ENCODE measurements at places on chromosomes 3 and 15.

- no peak for DNase-seq
These were observed 43.6 kb downstream of the EDEM1 start for GRCh38 chr3:5231074-5231473.

DNA sequence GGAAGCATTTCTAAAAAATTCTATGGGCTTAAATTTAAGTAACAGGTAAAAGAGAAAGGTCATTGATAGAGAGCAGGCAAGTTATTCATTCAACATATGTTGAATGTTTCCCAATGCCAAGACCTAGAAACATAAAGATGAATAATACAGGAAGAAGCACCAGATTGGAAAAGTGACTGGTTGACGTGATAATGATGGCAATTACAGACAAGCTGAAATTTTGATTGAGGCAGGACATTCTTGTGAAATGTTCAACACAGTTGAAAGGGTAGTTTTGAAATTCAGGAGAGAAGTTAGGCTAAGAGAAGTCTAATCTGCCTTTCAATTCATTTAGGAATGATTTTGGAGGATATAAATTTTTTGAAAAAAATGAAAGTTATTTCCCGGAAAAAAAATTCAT is 536.3 kb upstream of the NAALADL2 start:
- no peak for DNase-seq

GRCh38 chr3:80079886-80080285 is 312.1 kb upstream of the ROBO1 start:
- no peak for DNase-seq

- no peak for DNase-seq
These were observed 689.7 kb upstream of the BCHE start for GRCh38 chr3:166526881-166527280.

DNA sequence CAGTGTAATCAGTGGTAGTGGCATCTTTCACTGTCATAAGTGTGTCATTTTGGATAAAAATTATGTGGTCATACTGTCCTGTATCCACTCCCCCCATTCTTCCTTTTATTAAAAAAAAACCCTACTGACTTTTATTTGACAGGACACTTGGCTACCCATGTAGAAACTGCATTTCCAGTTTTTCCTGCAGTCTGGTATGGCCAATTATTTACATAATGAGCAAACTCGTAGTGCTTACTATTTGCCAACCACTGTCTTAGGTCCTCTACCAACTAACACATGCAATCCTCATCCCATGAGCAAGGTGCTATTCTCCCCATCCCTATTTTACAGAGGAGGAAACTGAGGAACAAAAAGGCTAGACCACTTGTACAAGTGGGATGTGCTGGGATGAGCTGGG is 129.1 kb downstream of the MECOM start:
- no peak for DNase-seq

DNA sequence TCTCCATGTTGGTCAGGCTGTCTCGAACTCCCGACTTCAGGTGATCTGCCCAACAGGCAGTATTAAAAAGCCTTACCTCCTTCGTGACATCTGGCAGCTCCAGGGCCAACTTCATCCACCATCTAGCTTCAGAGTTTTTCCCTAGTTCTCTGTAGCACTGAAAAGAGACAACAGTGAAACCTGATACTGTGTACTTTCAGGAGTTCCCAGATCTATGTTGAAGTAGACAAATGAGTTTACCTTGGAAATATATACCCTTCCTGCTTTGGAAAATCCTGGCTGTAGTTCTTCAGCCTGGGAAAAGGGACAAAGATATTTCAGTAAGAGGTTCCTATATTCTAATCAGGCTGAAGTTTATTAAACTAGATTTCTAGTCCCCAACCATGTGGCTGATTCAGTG is 18.0 kb downstream of the RMDN3 start:
- DNase-seq = no peak

DNA sequence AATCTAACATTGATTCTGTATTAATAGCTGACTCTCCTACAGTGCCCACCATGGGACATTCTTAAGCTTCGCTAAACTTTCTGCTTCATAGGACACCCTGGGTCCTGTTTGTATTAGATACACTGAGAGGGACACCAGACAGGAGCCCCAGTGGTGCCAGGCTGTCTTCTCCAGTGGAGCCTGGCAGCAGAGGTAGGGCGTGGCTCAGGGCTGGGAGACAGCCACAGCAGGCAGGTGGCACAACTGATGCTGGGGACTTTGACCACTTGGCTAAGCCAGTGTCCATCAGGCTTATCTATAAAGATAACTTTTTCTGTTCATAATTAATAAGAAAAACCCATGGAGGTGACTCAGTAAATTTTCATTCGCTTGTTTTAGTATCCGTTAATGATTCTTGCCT is 21.8 kb downstream of the NIPA1 start:
- DNase-seq = no peak

DNA sequence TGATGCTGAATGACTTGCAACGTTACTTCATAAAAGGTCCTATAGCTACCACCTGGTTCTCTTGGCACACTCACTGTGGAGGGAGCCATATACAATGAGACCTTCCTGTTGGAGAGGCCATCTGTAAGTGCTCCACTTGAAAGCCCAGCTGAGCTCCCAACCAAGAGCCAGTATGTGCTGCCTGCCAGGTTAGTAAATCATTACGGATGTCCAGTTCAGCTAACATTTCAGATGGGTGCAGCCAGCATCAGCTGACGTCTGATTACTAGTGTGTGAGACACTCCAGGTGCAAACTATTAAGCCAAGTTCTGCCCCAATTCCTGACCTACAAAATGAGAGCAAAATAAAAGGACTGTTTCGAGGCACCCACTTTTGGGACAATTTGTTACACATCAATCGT is 274.4 kb upstream of the ROBO2 start:
- DNase-seq = no peak

DNA sequence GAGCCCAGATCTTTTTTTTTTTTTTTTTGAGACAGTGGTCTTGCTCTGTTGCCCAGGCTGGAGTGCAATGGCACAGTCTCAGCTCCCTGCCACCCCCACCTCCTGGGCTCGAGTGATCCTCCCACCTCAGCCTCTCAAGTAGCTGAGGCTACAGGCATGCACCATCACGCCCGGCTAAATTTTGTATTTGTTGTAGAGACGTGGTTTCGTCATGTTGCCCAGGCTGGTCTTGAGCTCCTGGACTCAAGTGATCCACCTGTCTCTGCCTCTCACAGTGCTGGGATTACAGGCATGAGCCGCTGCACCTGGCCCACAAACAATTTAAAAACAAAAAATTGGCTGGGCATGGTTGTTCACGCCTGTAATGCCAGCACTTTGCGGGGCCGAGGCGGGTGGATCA is 22.6 kb upstream of the SLC6A6 start:
- DNase-seq = no peak

GRCh38 chr3:114671741-114672510 is 378.1 kb downstream of the TIGIT start:
- DNase-seq = no peak

DNA sequence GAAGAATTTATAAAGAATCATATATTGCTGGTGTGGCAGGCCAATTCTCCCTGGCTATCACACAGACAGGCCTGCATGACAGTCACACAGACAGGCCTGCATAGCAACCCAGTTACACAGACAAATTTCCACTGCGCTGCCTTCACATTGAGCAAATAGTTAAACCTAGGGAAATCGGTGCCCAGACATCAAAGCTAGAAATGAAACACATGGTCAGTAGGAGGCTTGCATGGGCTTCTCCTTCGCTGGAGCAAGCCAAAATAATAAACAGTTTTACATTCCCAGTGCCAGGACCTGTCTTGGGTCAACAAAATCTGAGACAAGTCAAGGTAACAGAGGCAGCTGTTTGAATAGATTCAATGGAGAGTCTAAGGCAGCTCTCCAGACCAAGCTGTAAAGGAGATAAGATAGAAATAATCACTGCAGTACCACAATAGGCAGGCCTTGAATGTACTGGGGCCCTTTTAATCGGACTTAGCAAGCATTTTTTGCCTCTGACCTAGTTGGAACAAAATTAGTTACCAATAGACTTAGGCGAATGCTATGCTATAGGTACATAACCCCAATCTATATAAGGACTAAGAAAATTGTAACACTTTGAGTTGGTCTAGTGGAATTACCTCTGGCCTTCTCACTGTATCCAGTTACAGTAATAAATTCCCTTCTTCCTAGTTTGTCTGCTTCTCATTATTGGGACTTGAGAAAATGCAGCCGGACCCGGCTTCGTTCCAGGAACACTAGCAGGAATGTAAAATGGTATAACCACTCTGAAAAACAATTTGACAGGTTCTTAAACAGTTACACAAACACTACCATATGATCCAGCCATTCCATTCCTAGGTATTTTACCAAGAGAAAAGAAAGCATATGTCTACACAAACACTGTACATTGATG is 274.7 kb upstream of the UBE2E2 start:
- DNase-seq = no peak

- DNase-seq = peak; percentile 33
These were observed 1.1 kb downstream of the TFG start for GRCh38 chr3:100710261-100710968.

DNA sequence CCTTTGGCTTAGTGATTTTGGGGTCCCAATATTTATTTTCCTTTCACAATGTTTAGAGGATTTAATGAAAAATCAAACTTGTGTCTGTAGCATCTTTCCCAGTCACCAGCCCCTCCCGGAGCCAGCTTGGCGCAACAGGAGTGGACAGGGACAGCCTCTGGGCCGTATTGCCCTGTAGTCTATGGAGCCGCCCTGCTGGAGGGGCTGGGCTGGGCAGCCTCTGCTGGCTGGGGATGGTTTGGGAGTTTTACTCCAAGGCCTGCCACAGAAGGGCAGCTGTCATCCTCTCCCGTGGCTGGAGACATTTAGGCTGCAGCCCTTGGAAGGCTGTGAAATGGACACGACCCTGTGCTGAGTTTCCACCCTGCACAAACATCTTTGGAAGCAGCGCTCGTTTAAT is 89.4 kb upstream of the RGMA start:
- no peak for DNase-seq

DNA sequence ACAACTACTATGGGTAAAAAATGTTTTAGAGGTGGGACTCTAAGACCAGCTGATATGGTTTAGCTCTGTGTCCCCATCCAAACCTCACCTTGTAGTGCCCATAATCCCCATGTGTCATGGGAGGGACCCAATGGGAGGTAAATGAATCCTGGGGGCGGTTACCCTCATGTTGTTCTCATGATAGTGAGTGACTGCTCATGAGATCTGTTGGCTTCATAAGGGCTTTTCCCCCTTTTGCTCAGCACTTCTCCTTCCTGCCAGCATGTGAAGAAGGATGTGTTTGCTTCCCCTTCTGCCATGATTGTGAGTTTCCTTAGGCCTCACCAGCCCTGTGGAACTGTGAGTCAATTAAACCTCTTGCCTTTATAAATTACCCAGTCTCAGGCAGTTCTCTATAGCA is 45.7 kb downstream of the FAM98B start:
- DNase-seq = no peak

DNA sequence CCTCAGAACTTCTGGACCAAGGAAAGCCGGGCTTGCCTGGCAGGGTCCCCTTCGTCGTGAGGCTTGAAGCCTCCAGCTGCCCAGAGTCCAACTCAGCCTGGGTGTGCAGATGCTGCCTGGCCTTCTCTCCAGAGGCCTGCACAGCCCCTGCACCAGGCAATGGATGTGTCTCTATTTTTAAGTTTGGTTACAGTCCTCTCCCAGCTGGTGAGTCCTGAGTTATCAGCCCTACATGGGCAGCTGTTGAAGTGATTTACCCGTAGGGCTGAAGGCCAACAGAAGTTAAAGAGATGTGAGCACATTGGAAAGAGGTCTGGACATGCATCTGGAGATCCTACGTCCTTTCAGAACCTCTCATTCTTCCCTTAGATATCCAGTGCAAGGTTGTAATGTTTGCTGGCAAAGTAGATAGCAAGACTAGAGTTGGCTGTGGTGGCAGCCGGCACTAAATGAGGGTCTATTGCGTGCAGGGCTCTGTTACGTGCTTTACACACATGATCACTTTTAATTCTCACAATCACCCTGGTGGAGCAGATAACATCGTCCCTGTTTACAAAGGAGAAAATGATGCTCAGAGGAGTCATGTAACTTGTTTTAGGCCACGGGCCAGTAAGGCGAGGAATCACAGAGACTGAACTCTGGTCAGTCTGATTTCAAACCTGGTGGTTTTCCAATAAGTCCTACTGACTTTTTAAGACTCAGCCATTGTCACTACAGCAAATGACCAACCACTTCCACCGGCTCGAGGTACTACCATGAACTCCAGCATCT is 9.9 kb downstream of the FYCO1 start:
- no peak for DNase-seq

GRCh38 chr15:67799801-67800205 is 25.5 kb upstream of the SKOR1 start:
- no peak for DNase-seq

DNA sequence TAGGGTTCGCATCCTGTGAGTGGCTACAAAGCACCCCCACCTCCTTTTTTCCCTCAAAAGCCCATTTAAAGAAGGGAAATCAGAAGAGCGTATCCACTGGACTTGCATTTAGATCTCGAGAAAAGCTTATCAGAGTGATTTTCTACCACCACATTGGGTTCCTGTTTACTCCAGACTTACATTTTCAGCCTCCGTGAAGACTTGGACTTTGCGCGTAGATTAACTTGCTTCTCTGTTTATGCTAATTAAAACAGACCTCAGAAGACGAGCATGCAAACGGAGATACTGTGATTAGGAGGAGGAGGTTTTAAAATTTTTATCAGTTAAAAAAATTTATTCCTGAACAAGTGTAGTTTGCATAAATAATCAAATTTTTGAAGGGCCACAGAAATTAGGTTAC is 115.7 kb downstream of the AKAP13 start:
- no peak for DNase-seq

DNA sequence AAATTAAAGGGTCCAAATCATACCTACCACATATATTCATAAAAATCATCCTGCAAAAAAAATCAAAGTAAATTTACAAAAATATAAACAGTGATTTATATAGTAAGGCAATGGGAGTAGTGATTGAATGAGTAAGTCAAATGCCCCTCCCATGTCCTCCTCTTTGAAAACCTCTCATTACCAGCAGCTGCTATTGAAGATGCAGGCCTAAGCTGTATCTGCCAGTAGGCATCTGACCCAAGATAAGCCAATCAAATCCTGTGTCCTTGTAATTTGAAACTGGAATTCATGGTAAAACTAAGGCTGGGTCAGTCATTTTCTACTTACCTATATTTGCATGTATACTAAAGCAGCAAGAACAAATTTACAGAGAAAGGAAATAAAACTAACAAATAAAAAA is 60.4 kb upstream of the POU1F1 start:
- no peak for DNase-seq

- no peak for DNase-seq
These were observed 785 bp downstream of the MFSD1 start for GRCh38 chr3:158802409-158803268.

- DNase-seq = no peak
These were observed 46.9 kb downstream of the GADL1 start for GRCh38 chr3:30847592-30847991.

GRCh38 chr3:171266740-171267073 is 193.5 kb downstream of the TNIK start:
- no peak for DNase-seq

- DNase-seq = no peak
These were observed 243.8 kb downstream of the ZNF621 start for GRCh38 chr3:40768536-40768935.

DNA sequence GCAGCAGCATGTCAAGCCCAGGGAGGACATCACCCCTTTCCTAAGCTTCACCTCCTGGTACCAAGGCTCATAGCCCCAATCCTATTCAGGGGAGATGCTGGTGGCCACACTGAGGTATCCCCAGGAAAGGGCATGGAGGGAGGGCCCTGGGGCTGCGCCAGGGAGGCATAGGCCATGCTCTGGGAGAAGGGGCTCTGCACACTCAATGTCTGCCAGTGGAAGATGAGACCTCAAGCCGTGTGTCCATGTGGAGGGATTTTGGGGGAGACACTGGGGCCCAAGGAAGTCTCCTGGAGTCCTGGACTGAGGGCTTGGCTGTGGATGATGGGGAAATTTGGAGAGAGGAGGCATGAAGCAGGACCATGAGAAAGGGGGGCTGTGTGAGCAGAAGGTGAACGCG is 21.2 kb upstream of the PRR23E start:
- DNase-seq = no peak

Measured in T-helper 9 cell (primary cell).